ENCODE measurements at places on chromosomes 5 and 9. TPM values are rescaled to one million over a fixed set of nuclear protein-coding genes. Genes with fewer than 3 reads are reported as not detected.

DNA sequence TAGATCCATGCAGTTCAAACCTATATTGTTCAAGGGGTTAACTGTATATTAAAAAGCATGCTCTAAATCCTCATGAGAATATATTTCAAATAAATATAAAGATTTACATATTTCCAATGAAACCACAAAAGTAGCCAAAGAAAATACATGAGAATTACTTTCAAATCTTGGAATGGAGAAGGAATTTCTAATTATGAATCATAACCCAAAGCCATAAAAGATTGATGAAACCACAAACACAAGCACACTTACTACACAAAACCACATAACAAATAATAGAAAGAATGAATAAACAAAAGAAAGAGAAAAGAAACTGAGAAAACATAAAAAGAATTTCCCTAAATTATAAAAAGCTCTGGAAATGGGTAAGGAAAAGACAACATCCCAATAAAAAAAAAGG, 16.0 kb downstream of the ERP44 start:
- DNase-seq: no peak

Gene KIF4B
- not detected for total RNA-seq

Gene TXN
- 170 TPM for total RNA-seq

Gene ADAMTS2
- total RNA-seq: 13.3 TPM

Gene FBP1
- 231 TPM for total RNA-seq
